Activated CD4-positive, alpha-beta T cell treated with anti-CD3 and anti-CD28 coated beads for 24 hours (primary cell): ENCODE measurements at places on chromosomes 3 and 15.

GRCh38 chr3:155495387-155495786 is 201.9 kb upstream of the STRIT1 start:
- no peak for DNase-seq

DNA sequence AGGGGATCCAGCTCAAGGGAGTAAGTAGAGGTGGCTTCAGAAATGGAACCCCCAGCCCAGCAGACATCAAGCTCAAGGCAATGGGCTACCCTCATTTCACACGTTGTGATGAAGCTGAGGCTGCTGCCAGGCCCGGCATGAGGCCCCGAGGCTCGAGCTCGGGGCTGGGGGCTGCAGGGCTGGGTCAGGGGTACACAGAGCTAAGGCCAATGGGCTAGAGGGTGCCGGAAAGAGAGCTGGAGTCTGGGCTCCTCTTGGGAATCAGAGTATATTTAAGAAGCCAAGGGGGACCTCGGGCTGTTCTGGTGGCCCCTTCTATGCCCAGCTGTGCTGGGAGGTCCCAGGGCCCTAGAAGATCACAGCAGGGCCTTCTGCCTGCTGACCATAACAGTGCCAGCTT is 7.4 kb downstream of the PRSS50 start:
- no peak for DNase-seq

DNA sequence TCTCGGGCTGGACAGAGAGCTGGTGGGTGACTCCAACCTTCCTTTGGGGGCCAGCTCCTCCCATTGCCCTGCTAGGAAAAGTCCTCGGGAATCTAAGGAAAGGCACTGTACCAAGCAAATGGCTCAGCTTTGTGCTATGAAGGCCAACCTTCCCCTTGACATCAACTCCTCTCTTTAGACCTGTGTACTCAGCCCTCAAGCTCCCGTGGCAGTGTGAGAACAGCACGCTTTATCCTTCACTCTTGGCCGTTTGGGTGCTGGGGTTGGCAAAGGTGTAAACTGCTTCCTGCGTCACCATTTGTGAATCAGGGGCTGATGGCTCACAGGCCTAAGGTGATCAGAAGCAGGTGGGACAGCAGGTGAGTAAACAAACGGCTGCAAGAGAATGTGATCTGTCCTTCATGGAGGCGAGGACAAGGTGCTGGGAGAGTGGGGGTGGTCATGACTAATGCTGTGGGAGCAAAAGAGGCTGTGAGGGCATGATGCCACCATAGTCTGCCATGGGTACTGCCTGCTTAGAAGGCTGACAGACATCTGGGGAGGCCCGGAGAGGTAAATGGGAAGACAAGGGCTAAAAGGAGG is 165.2 kb upstream of the TPM1 start:
- DNase-seq, result no peak

DNA sequence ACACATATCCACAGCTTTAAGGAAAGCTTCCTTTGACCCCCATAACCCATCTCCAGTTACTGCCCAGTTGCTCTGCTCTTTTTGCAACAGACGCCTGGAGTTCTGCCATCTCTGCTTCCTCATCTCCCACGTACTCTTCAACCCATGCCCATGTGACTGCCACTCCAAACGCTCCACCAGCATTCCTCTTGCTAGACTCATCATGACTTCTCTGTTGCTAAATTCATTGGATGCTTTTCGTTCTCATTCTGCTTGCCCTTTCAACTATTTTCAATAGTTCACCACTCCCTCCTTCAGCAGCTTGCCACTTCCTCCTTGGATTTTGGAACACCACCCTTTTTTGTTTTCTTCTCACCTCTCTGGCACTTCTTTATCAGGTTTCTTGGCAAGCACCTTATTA is 2.7 kb upstream of the KNSTRN start:
- DNase-seq, result no peak

DNA sequence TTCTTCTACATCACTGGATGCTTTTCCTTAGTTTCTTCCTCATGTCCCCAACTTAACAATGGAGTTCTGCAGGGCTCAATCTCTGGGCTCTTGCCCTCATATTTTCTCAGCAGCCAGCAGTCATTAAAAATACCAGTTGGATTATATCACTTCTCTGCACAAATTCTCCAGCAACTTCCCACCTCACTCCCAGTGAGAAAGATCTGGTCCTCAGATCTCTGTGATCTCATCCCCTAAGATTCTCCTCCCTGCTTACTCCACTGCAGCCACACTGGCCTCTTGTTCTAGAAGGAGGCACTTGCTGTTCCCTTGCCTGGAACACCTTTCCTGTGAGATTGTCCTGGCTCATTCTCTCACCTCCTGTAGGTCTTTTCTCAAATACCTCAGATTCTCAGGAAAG is 6.1 kb downstream of the ERICH6 start:
- no peak for DNase-seq

GRCh38 chr3:23096041-23096440 is 107.1 kb upstream of the UBE2E2 start:
- DNase-seq, result no peak

DNA sequence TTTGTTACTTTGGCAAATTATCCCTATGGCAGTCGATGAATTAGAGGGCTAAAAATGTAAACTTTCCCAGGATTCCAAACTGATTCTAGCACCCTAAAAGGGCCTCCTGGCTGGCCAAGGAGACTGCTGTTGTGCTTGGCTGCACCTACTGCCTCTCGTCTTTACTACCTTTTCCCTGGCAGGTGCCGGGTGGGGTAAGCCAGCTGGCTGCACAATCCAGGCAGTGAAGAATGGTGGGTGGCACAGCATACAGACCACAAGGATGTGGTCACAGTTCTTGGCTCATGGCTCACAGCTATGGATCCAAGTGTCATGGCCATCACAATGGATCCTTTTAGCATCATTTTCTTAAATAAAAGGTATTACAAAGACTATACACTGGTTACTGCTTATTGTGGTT is 20.7 kb upstream of the SLC25A26 start:
- no peak for DNase-seq

DNA sequence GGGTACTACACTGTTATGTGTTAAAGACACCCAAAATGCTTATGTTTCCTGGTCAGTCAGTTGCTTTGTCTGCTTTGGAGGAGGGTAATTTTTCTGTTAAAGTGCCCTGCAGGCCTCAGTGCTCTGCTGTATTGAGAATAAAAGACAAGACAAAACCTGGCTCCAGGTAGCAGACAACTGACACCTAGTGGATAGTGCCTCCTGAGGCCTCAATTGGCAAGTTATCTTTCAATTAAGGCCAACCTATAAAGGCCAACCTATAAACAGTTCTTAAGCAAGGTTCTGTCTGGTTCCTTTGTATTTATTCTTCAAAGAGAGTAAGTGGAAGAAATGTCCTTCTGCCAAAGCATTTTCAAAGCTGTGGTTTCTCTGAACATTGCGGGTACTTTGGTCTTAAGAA is 773.8 kb downstream of the MECOM start:
- no peak for DNase-seq

DNA sequence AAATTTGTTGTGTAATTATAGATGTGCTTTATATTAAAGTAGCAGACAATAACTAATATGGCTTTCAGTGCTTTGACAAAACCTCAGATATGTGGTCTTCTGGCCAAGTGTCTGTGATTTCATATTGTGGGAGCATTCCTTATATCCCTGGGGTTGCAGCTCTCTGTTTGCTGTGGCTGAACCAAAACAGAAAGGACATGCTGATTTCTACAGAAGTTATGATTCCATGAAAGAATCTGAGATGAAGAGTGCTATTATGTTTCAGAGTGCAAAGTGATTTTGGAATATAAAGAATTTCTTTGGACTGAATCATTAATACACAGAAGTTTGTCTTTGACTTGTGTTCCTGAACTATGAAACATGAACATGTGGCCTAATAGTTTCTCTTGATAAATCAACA is 36.5 kb downstream of the CDV3 start:
- DNase-seq, result no peak

DNA sequence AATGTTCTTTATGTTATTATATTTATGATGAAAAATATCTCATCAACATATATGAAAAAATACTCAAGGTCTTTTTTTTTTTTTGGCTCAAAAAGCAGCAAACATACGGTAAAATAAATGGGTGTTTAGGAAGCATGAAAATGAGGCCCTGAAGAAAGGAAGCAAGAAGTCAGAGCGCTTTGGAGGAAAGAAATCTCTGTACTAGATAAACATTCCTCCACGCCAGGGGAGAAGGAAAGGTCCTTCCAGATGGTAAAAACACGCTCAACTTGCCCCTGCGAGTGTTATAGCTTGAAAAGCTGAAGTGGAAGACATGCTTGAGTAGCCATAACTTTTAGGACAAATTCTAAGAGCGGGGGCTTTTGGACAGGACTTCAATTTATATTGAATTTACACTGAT is 52.9 kb downstream of the FEM1B start:
- no peak for DNase-seq

- no peak for DNase-seq
Measured at GRCh38 chr15:40053831-40054604, 15.0 kb upstream of the SRP14 start.

GRCh38 chr3:73401059-73401458 is 223.7 kb downstream of the PDZRN3 start:
- DNase-seq, result no peak

GRCh38 chr15:60949039-60949977 is 279.8 kb downstream of the RORA start:
- DNase-seq, result no peak

- no peak for DNase-seq
Measured at GRCh38 chr15:29888646-29889045, 66.4 kb upstream of the TJP1 start.

DNA sequence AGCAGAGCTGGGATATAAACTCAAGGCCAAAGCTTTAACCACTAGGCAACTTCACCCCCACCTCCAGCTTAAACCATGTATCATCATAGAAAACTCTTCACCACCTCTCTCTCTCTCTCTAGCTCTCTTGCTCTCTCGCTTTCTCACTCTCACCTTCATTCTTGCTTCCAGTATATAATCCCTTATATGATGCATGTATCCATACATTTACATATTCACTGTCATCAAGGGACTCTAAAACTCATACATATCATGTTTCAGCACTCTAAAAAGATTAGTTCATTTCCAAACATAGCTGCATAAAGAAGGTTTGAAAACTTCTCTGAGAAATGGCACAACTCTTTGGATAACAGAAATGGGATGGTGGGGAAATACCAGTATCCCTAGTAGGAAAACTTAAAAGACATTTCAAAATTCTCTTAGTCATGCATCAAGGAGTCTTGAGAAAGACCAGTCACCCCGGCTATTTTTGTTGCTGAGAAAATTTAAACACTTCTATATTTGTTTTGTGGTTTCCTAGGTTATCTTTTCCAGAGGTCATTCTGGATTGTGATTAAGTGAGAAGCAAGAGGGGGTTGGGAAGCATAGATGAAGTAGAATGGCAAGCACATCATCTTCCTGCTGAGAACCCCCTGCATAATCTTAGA is 447.8 kb upstream of the THBS1 start:
- DNase-seq, result no peak

DNA sequence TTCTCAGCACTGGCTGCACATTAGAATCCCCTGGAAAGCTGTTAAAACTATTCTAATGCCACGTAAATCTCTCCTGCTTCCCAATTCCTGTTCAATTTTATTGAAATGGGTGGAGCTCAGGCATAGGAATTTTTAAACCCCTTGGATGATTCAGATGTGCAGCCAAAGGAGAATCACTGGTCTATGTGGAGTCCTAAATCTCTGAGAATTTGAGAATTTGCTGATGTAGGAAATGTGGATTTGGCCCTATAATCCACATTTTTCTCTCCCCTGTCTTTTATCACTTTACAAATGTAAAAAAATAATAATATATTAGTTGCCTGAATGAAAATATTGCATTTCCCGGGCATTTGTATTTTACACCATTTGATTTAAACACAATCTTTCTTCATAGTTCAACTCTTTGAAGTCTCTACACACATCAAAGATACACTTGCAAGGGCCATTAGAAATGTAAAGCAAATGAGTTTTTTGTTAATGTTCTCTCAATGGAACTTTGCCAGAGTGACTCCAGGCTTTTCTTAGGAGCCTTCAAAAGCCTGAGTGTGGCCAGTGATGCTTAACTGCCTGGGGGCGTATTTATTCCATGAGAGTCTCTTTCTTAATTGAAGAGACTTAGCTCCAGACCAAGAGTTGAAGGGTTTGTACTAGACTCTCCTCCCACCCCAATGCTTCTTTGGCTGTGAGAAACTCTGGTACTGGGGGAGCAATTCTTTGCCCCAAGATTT is 48.8 kb upstream of the PTX3 start:
- no peak for DNase-seq

GRCh38 chr3:149612456-149612855 is 45.4 kb downstream of the WWTR1 start:
- DNase-seq, result no peak

DNA sequence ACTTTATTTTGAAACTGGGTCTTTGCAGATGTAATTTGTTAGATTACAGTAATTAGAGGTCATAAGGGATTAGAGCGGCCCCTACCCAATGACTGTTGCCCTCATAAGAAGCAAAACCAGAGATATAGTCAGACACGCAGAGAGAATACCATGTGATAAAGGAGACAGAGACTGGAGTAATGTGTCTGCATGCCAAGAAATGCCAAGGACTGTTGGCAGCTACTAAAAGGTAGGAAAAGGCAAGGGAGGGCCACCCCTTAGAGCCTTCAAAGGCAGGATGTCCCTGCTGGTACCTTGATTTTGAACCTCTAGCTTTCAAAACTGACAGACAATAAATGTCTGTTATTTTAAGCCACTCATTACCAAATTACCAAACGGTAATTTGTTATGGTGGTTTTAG is 548.2 kb downstream of the FHIT start:
- no peak for DNase-seq

GRCh38 chr3:37466660-37467359 is 292.4 kb upstream of the LRRFIP2 start:
- no peak for DNase-seq

DNA sequence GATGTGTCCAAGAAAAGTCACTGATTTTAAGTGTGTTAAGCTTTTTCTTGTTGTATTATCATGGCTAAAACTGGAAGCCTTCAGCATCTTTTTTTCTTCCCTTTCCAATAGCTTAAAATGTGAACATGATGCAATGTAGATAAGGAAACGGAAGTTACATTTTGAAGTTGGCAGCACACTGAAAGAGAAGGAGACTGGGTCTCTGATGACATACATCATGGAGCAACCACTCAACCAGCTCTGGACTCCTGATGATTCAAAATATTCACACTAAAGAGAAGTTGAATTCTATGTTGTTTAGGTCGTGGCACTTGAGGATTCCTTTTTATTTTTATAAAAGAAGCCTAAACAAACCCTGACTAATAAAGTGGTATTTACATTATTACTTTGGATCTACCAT is 488.3 kb upstream of the ALCAM start:
- DNase-seq, result no peak

GRCh38 chr15:38038659-38039442 is 104.4 kb downstream of the TMCO5A start:
- DNase-seq, result no peak

- no peak for DNase-seq
Measured at GRCh38 chr3:60622349-60622748, 628.9 kb downstream of the FHIT start.
